ENCODE measurements at places on chromosomes 3 and 15.

DNA sequence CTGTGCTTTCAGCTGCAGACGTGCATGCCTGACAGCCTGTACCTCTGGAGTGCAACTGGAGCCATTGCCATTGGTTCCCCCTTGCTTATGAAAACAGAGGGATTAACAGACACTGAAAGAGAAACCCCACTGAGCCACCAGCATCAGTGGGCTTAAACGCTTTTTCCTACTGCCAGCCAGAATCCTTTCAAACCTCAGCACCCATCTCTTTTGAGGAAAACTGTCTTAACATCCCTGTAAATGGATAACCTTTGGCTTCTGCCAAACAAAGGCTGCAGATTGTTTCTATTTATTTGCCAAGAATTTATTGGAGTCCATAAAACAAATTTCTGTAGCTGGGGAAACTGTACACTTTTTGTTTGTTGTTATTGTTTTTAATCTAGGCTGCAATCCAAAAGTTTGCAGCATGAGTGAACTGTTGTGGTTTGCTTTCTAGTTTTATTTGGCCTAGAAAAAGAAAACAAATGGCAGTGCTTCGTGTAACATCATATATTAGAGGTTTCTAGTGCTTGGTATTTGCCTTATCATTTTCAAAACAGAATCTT is 369.2 kb upstream of the IL12A start:
- DNase-seq: no peak

GRCh38 chr3:47612178-47612577 is 33.5 kb upstream of the CSPG5 start:
- no peak for DNase-seq

DNA sequence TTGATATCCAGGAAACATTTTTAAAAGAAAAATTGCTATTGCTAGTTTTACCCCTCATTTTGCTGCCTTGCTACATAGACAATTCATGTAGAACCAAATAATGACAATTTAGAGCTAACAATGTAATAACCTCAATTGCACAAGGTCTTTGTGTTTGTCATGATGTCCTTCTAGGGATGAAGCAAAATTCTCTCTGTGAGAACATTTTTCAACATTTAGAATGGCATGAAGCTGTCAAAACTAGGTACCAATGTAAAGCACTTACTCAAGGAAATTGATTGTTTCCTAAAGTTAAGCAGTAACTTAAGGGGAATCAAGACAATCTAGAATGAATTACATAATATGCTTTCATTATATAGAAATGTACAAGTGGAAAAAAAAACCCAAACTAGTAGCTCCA is 7.9 kb upstream of the FGF7 start:
- DNase-seq: no peak

- DNase-seq: no peak
Measured at GRCh38 chr15:79053894-79054293, 36.7 kb downstream of the RASGRF1 start.

DNA sequence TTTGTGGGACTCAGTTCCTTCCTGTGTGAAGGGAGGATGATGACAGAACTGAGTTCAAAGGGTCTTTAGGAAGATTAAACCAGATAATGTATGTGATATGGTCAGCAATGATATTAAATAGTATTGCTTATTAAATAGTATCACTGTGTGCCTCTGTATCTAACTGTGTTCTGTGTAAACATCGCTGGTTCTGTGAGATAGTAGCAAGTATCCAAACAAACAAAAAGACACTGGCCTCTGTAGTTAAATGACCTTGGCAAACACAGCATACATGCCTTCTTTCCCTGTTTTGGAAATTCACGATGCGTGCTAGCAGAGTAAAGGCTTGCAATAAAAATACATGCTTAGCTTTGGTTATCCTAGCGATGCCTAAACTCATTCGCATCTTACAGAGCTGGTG is 76.1 kb downstream of the MESD start:
- DNase-seq: no peak

DNA sequence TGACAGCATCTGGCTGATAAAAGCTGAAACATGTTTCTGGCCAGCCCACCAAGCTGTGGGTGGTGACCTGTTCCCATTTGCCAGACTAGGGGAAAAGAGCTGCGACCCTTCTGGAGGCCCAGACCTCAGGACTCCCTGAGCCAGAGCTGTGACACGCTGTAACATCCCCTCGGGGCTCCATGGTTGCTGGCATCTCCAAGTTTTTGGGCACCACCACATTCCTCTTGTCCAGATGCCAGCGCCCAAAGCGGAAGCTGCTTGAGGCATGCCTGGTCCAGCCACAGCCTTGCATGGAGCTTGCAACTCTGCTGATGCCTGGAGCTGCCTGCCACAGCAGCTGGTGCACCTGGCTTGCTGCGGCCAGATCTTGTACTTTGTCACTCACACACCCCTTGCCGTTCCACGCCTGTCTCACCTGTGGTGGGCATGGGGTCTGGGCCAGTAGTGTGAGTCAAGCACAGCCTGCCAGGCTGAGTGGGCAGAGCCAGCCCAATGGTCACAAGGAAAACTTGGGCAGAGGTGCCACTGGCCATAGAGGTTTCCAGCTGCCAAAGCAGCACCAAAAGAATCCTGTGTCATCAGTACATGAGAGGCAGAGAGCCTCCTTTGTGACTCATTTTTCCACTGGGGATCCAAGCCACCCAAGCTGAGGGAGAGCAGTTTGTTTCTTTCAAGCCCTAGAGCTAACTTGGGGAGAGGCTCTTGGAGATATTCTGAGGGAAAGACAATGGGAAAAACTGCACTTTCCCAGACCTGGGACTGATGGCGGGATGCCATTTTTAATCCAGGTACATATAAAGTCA is 45.7 kb upstream of the PTX3 start:
- no peak for DNase-seq

GRCh38 chr3:176951144-176951543 is 246.1 kb downstream of the TBL1XR1 start:
- no peak for DNase-seq

DNA sequence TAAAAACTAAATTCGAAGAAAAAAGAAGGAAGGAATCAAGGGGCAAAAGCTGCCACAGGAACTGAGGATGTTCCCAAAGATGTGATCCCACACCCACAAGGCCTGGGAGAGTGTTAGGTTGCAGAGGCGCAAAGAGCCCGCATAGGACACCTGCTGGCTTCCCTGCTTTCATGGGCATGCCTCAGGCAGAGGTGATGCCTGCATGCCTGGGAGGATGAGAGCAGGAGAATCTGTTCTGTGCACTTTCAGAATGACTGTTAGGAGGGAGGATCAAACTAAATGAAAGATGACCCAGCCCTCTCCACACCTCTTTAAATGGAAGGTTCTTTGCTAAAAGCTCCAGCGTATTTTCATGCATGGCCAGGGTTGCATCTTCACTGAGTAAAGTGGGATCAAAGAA is 162.4 kb downstream of the PLCL2 start:
- no peak for DNase-seq

GRCh38 chr3:86147119-86147518 is 843.8 kb downstream of the VGLL3 start:
- no peak for DNase-seq

- DNase-seq: no peak
Measured at GRCh38 chr3:107271787-107272387, 105.4 kb upstream of the CCDC54 start.

- no peak for DNase-seq
Measured at GRCh38 chr3:12681943-12682390, 18.1 kb upstream of the RAF1 start.

DNA sequence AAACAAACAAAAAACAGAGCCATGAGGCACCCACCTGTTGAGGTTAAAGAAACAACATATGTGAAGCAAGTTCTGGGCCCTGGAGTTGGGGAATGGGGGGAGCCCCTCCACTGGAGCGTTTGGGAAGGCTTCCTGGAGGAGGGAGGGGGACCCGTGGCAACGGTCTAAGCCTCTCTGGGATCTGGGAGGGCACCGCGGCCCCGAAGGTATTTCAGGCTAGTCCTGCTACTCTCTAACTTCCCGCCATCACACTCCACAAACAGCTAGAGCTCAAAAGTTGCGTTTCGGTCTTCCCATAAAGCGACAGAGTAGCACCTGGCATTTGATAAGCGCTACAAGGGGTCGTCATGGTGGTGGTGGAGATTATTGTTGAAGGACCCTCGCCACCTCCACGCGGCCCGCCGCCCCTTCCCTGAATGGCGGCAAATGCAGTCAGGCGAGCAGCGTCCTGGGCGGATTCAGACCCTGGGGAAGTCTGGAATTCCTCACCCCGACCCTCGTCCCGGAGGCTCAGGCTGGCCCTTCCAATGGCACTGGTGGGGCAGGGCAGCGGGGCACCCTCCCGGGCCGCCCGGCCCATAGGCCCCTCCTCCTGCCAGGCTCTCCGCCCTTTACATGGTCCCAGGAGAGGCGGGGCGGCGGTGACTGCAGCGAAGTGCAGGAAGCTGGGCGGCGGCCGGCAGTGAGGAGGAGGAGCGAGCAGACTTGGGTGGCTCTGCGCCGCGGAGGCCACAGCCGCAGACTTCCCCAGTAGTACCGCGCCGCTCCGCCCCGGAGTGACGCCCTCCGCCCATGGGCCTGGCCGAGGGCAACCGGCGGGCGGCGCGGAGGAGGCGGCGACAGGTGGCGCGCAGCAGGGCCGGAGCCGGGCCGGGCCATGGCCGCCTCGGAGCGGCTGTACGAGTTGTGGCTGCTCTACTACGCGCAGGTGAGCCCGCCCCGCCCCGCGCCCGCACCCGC is at the start of gene NBEAL2:
Gene NBEAL2, plus strand, starts transcription at position 682 of the 960 bp plus-strand sequence. Its CDS starts 196 bp downstream, at position 878.
- DNase-seq: peak; percentile 93

DNA sequence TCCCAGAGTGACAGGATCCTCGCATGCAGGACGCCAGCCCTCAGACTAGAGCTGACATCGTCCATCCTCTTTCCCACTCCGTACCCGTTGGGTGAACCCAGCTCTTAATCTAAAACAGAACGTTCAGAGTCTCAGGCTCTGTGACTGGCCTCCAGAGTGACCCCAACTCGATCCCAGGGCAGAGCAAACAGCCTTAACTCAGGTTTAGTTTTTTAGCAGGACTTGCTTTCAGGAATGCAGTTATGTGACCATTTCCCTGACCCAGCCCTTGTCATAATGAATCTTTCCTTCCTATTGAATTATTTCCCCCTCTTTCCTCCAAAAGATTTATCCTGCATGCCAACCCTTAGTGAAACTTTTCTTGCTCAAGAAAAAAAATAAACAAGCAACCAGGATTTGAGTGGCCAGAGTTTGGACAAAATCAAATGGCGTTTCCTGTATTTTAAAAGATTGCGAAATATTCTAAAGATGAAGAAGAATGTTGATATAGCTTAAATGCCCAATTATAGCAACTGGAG is 47.8 kb upstream of the RARB start:
- DNase-seq: no peak

DNA sequence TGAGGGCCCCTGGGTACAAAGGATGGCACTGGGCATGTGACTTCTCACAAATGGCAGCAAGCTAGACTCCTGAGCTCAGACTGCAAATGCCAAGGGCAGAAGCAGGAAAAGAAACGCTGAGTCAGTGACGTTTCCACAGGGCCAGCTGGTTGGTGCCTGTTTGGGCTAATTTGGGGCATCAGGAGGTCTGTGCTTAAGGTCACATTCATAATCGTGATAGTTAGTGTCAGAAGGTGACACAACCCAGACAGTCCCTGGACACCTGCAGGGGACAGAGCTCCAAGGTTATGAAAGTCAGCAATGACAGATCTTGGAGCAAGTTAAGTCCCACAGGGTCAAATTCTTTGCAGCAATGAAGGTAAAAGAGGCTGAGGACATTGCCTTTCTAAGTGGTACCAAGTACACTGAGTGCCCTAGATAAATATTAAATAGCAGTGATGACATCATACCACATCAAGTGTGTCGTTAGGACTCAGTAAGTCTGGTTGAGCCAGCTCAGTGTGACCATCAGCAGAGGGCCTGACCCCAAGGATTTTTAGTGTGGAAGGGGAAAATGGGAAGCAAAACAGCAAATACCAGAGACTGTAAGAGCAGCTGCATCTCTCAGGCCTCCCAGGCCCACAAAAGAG is 556.9 kb upstream of the CFAP20DC start:
- no peak for DNase-seq

- DNase-seq: no peak
Measured at GRCh38 chr3:27127195-27127594, 242.0 kb downstream of the NEK10 start.

DNA sequence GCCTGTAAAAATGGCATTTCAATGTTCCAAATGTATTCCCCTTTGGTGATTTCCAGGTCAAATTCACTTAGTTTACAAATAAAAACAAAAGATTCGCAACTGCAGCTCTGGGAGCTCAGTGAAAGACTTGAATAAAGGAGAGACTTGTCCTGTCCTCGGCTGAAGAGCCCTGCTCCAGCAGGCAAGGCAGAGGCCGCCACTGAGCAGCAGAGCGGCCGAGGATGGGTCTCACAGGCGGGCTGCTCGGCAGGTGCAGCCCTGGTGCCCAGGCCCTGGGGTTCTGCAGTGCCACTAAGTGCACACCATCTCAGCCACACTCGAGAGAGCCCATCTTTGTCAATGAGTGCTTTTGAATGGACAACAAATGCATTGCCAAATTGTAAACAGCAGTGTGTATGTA is 856.2 kb downstream of the AGBL1 start:
- no peak for DNase-seq

GRCh38 chr15:60871152-60871551 is 357.9 kb downstream of the RORA start:
- no peak for DNase-seq

- no peak for DNase-seq
Measured at GRCh38 chr3:136730595-136731273, 21.4 kb downstream of the STAG1 start.

- no peak for DNase-seq
Measured at GRCh38 chr3:13688034-13688433, 139.1 kb downstream of the FBLN2 start.

GRCh38 chr3:184937611-184938010 is 125.6 kb downstream of the VPS8 start:
- DNase-seq: no peak

- DNase-seq: no peak
Measured at GRCh38 chr3:184531626-184532280, 29.8 kb upstream of the EPHB3 start.

- DNase-seq: no peak
Measured at GRCh38 chr3:19399836-19400235, 251.5 kb downstream of the KCNH8 start.

DNA sequence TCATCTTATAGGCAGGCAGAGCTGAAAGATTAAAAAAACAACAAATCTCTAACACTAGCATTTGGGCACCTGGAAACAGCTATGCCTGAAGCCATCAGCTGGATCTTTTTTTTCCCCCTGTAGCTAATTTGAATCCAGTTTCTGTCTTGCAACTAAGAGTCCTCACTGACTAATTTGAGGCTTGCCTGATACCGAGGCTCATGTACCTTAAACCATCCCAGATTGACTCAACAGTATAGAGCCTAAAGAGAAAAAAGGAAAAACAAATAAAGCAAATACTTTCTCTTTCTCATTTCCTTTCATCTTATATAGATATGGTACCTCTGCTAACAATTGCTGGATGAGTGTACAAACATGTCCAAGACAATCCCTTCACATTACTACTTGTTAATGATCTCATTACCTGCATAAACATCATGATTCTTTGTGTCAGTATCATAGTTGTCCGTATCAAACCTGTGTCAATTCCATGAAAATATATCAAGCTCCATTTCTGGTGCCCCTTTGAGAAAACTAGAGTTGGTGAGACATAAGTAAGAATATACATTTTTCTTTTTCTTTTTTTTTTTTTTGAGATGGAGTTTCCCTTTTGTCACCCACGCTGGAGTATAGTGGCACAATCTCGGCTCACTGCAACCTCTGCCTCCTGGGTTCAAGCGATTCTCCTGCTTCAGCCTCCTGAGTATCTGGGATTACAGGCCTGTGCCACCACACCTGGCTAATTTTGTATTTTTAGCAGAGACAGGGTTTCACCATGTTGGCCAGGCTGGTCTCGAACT is 43.1 kb downstream of the BHLHE40 start:
- DNase-seq: no peak

- DNase-seq: no peak
Measured at GRCh38 chr15:98939311-98940080, 68.1 kb downstream of the PGPEP1L start.

- DNase-seq: no peak
Measured at GRCh38 chr3:17025594-17026139, 140.9 kb downstream of the PLCL2 start.

All from central memory CD8-positive, alpha-beta T cell (primary cell).